ENCODE measurements at places on chromosomes 12 and 14. TPM values are rescaled to one million over a fixed set of nuclear protein-coding genes. Genes with fewer than 3 reads are reported as not detected.

Gene LBHD2
- not detected for total RNA-seq

Gene GXYLT1
- 15.3 TPM for total RNA-seq

Gene ZNF605
- total RNA-seq = 14.7 TPM

Gene FBXW8
- total RNA-seq = 11.1 TPM

Gene MYH6
- 0.30 TPM for total RNA-seq

Gene WNT5B
- total RNA-seq = 22.7 TPM

Gene ABCD2
- 2.2 TPM for total RNA-seq

Gene SMCO2
- total RNA-seq = not detected

All from skin of body (tissue), 3 donors.